ENCODE measurements at places on chromosomes 7 and 10. TPM values are rescaled to one million over a fixed set of nuclear protein-coding genes. Genes with fewer than 3 reads are reported as not detected.

GRCh38 chr7:922334-923107, 32.0 kb downstream of the ADAP1 start:
- H3K36me3 ChIP-seq, result peaks cover 1% of the 10 kb centered on the region
- no peak overlapping the region for H3K4me3 ChIP-seq
- H3K27ac ChIP-seq, result no peak overlapping the region
- DNase-seq, result peak; percentile 28

- H3K4me3 ChIP-seq, result no peak overlapping the region
- H3K27me3 ChIP-seq, result no peaks in the 10 kb centered on the region
- peak; percentile 55 for DNase-seq
- H3K4me1 ChIP-seq, result peaks cover 47% of the 10 kb centered on the region
- H3K36me3 ChIP-seq, result no peaks in the 10 kb centered on the region
Observed at GRCh38 chr10:8112230-8112905, 57.9 kb downstream of the GATA3 start.

DNA sequence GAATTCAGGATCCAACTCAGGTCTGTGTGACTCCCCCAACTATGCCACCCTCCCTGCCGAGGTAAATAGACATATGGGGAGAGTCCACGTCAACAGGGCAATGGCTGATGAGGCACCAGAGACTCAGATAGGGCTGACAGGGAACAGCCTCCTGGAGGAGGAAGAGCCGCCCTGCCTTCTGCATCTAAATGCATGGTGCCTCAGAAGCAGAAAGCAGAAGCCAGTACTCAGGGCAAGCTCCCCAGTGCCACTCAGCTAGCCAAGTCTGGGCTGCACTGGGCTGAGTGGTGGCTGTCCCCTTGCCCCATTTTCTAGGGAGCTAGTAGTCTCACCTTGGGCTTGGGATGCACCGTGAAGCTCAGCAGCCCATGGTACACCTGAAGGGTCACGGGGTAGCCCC, 11.0 kb downstream of the RRP12 start:
- no peak overlapping the region for H3K27ac ChIP-seq
- no peaks in the 10 kb centered on the region for H3K36me3 ChIP-seq
- H3K4me3 ChIP-seq, result no peak overlapping the region
- H3K27me3 ChIP-seq, result no peaks in the 10 kb centered on the region
- DNase-seq, result no peak

- H3K4me3 ChIP-seq, result no peak overlapping the region
- peaks cover 11% of the 10 kb centered on the region for H3K4me1 ChIP-seq
- no peaks in the 10 kb centered on the region for H3K36me3 ChIP-seq
- DNase-seq, result peak; percentile 62
Observed at GRCh38 chr7:108613147-108613948, 43.7 kb downstream of the DNAJB9 start.

COBL gene
- 63.6 TPM for total RNA-seq

C10orf53 gene
- not detected for total RNA-seq

NEUROG3 gene
- total RNA-seq, result not detected

C7orf33 gene
- total RNA-seq, result 0.23 TPM

CALD1 gene
- 155 TPM for total RNA-seq

PRXL2A gene
- total RNA-seq, result 88.6 TPM

FGFBP3 gene
- total RNA-seq, result 3.3 TPM

SLC26A3 gene
- 0.79 TPM for total RNA-seq

Measured in Caco-2 (cell line).